ENCODE measurements at places on chromosomes 7 and 10.

GRCh38 chr7:77859343-77859742 is 60.8 kb downstream of the PHTF2 start:
- no peak for DNase-seq

GRCh38 chr10:5854131-5854475 is 35.6 kb downstream of the ANKRD16 start:
- DNase-seq = no peak

- no peak for DNase-seq
These were observed 189.0 kb upstream of the SH2B2 start for GRCh38 chr7:102097601-102098161.

GRCh38 chr10:101189461-101190401 is 39.5 kb downstream of the LBX1 start:
- DNase-seq = no peak

DNA sequence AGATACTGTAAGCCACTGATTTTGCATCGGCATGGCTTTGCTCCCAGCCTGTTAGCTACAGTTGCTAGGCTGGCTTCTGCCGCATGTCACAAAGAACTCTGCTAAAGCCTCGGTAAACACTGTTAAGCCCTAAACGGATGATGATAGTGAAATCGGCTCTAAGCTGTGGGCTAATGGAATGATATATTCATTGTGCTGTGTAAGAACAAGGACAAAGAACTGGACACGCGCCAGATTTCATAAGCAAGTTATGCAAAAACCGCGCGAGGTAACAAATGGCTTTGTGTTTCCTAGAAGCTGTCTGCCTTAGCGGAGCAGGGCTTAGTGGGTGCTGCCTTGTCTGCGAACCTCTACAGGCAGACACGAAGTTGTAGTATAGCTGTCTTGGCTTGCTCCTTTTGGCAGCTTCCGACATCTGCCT is 331.3 kb upstream of the COBL start:
- DNase-seq = peak; percentile 95

DNA sequence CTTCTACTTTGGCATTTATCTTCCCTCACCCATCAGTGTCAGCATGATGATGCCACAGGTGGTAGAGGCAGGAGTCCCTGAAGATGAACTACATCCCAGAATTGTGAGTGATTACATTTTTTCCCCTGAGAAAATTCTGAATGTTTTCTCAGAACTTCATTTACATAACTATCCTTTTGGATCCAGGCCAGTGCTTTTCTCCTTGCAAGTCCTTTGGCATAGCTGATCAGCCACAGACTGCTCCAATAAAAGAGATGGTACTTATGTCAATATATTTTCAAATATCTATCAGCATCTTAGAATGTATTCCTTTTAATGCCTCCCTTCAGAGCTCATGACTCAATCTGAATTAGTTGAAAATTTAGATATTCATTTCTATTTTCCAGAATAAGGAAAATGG is 135.5 kb downstream of the IQUB start:
- no peak for DNase-seq

DNA sequence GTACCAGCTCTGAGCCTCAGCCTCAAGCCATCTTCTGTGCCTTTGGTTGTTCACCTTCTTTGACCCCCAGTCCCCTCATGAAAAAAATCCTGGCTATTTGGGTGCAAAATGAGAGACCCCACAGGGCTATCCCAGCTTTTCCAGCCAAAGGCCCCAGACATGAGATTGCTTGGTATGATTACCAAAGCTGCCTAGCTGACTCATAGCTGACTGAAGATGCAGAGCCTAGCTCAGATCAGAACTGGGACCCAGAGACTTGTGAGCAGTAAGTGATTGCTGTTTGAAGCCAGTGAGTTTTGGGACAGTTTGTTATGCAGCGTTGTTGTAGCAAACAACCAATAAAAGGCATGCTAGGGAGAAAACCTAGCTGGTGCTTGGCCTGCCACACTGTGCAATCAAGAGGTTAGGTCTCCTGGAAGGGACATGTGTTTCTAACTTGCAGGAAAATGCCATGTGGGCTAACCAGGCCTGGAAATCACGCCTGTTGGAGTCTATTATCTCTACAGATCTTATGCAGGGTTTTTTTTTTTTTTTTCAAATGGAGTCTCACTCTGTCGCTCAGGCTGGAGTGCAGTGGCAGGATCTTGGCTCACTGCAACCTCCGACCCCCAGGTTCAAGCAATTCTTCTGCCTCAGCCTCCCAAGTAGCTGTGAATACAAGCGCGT is 48.0 kb upstream of the DAGLB start:
- no peak for DNase-seq

DNA sequence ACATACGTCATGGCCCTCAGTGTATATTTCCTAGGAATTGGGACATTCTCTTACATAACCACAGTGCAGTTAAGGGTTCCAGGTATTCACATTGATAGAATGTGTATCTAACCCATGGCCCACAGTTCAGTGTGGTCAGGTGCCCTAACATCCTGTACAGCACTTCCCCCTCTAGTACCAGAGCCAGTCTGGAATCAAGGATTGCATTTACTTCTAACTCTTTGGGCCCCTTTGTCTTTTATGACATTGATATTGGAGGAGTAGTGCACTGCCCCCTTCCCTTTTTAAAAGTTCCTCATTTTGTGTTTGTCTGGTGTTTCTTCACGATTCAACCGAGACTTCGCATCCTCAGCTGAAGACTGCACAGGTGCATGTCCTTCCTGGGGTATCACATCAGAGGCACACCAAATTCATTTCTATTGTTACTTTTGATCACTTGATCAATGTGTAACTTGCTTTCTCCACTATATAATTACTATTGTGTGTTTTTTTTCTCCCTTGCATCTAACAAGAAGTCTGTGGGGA is 22.4 kb upstream of the NPFFR1 start:
- DNase-seq = no peak
